ENCODE measurements at places on chromosomes 3 and 15.

DNA sequence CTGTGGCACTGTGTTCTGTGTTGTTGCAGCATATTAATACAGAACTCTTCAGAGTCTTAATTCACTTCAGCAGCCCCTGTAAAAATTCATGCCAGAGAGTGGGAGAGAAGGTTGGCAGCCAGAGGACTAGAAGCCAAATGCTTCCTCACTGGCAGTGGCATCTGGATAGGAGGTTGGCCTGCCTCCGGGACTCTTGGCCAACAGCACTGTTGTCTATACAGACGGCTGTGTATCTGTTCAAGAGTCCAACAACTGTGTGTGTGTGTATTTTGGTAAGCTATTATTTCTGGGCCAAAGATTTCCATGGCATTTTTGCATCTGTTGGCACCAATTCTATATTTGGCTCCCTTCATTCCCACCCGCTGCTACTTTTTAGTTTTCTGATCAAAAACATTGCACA is 156.0 kb upstream of the SOX2 start:
- DNase-seq = no peak

DNA sequence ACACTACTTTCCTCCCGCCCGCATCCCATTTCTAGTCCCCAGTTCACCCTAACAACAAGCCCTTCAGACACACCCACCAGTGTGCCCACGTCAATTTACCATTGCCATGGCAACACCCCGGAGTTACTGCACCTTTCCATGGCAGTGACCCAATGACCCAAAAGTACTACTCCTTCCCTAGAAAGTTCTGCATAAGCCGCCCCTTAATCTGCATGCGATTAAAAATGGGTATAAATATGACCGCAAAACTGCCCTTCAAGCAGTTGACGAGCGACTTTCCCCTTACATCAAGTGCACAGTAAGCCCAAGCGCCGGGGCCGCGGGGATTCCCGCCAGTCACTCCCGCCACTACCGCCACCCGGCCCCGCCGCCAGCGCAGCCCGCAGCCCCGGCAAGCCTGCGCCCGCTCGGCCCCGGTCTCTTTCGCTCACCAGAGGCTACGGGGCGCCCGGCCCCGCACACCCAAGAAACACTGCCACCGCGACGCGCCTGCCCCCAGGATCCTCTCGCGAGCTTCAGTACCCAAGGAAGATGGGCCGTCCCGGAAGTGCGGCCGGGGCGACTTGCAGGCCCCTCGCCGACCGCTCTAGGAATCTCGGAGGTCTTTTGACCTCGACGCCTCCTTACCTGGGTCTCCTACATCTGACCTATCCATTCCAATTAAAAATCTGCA is 27.2 kb upstream of the ZNF502 start:
- no peak for DNase-seq

DNA sequence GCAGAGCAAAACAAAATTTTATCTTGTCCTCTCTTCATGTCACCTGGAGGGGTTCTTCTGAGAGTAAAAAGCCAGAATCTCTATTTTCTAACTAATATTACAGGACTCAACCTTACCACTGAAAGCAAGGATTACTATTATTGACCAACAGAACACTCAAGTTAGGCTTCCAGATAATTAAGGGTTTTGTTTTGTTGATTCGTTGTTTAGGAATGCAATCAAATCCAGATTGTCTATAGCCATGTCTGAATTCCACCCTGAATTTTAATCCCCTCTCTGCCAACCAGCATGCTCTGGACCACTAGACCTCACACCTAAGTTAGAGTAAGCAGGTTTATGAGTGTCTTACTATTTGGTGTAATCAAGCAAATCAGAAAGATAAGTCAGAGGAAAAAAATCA is 90.7 kb downstream of the PEAK1 start:
- DNase-seq = no peak

GRCh38 chr3:119420196-119420595 is 43.2 kb downstream of the TMEM39A start:
- DNase-seq = no peak

DNA sequence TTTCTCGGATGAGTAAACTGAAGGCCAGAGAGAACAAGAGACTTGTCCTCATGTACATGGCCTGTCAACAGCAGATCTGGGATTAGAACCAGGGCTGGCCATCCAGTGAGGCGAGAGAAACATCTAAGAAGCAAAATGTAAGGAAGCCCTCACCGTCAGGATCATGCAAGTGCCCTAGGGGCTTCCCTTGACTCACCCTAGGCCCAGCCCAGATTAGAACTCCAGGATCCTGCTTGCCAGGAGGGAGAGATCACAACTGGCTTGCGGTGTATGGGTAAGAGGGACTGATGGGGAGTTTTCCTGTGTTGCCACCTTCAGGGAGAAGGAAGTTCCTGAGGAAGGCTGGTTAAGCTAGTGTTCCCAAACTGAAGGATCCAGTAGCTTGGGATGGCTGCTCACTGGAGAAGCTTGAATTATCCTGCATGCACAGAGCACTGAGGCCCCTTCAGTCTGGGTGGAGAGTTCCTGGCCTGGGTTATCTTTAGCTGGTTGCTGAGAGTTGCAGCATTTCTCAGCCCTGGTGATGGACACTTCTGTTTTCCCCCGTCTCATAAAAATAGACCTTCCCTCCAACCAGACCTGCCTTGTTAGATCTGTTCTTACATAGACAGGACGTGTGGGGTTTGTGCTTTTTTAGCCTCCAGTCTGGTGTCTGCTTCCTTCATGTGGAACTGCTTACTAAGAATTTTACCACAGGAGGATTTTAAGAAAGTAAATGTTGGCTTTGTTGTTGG is 28.2 kb upstream of the XIRP1 start:
- no peak for DNase-seq

GRCh38 chr3:85535517-85535916 is 576.7 kb downstream of the CADM2 start:
- no peak for DNase-seq

DNA sequence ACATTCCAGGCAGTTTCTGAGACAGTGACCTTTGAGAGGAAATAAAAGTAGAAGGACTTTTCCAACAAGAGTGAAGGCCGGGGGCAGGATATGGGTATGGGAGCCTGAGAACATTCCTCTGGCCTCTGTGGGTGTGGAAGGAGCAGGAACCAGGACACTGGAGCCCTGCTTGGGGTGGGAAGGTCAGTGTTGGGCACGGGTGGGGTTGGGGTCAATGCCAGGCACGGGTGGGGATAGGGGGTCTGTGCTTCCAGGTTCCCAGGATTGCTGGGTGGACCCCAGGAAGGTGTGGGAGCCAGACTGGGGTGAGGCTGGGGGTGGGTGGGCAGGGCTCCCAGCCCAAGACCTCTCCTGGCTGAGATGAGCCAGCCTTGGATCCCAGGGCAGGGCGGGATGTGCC is 163.5 kb downstream of the NSMCE3 start:
- DNase-seq = no peak

GRCh38 chr15:26157081-26157480 is 294.0 kb upstream of the ATP10A start:
- no peak for DNase-seq

- DNase-seq = no peak
Observed at GRCh38 chr3:114714237-114714636, 420.4 kb downstream of the TIGIT start.

DNA sequence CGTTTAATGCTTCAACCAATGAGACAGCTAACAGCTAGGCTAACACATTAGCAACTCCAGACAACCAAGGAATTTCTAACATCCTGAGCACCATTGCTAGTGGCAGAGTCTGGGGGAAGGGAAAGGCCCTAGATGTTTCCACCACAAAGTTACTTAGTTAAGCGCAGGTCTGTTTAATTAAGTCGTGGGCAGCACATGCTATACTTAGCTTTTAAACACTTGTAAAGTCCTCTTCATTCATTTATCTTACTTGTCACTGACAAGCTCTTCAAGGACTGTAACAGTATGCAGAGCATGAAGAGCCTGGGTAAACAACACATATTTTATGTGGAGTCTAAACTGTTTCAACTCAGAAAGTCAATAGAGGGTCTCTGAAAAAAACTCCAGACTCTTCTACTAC is 221.1 kb upstream of the WNT5A start:
- no peak for DNase-seq

GRCh38 chr3:172694573-172695246 is 16.2 kb downstream of the NCEH1 start:
- no peak for DNase-seq

DNA sequence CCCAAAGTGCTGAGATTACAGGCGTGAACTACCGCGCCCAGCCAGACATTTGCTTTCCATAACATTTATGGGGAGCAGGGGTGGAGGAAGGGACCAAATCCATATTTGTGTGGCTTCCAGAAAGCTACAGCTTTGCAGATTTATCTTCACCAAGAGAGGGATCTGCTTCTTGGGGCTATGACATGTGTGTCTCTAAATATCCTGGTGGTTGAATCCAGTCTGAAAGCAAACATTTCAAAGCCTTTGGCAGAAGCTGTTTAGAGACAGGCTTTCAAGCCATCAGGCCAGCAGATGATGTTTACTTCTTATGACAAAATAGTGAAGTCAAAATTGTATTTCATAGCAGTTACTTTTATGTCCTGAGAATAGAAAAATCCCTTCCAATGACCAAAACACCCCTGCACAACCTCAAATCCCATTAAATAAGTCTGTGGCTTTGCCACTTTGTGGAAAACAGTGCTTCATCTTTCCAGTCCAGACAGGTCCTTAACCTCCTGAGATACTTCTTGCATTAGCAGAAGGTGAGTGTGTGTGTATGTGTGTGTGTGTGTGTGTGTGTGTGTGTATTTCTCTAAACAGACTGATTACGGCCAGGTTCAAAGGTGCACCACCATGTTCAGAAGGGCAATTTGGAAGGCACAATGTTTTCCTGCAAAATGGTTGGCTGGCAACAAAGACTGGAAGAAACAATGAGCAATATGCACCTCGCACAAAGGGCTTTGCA is 191.4 kb upstream of the LRIG1 start:
- no peak for DNase-seq

- DNase-seq = no peak
Observed at GRCh38 chr15:49610157-49610918, 10.3 kb downstream of the FAM227B start.

GRCh38 chr15:38069511-38070011 is 135.1 kb downstream of the TMCO5A start:
- no peak for DNase-seq

DNA sequence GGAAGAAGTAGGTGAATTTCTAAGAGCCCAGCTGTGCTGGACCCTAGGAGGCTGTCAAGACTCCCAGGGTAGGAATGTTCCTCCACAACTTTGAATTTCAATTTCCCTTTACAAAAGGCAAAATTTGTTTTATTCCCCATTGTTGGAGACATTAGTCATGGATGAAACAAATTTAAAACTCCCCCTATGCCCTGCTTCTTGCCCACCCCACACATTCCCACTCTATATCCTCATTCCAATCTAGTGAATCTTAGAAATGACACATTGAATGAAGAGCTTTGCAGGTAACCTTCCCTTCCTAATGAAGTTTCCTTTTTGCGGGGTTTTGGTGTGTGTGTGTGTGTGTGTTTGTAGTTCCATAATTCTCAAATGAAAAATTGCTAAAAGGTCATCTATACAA is 72.6 kb downstream of the CCNL1 start:
- DNase-seq = no peak

- no peak for DNase-seq
Observed at GRCh38 chr15:59104602-59104911, 389 bp upstream of the CCNB2 start.

Data from Panc1 (cell line).